A549 treated with ZK216348 at 1 μM for 4 hours (cell line): ENCODE measurements at places on chromosomes 11 and 22. TPM values are rescaled to one million over a fixed set of nuclear protein-coding genes. Genes with fewer than 3 reads are reported as not detected.

ATP5MG gene
- 180 to 218 TPM (median 190 TPM) in 5 replicates for total RNA-seq

C11orf16 gene
- total RNA-seq, result not detected in 5 replicates

ANKRD13D gene
- 16.2 to 30.1 TPM (median 24.8 TPM) in 5 replicates for total RNA-seq

KCNK7 gene
- 0.22 to 2.3 TPM (median 0.94 TPM) in 4 of 5 replicates, not detected in the other for total RNA-seq

CD3G gene
- total RNA-seq, result not detected in 5 replicates

GP1BB gene
- 0.47 to 2.0 TPM (median 1.5 TPM) in 5 replicates for total RNA-seq

MMP27 gene
- total RNA-seq, result not detected in 5 replicates

APOL5 gene
- not detected in 5 replicates for total RNA-seq

ANO1 gene
- total RNA-seq, result 1.4 to 3.0 TPM (median 1.7 TPM) in 5 replicates

DDI1 gene
- total RNA-seq, result not detected in 5 replicates

POLR2F gene
- 121 to 152 TPM (median 142 TPM) in 5 replicates for total RNA-seq

MUC2 gene
- 0.26 to 0.59 TPM (median 0.36 TPM) in 5 replicates for total RNA-seq

DGCR2 gene
- total RNA-seq, result 16.0 to 24.5 TPM (median 20.6 TPM) in 5 replicates

FZD4 gene
- total RNA-seq, result 0.87 to 1.4 TPM (median 1.3 TPM) in 5 replicates

HSPB2 gene
- total RNA-seq, result not detected in 5 replicates

C1QTNF4 gene
- total RNA-seq, result 0.23 TPM in 1 of 5 replicates, not detected in the others

CHST1 gene
- 1.3 to 1.9 TPM (median 1.6 TPM) in 5 replicates for total RNA-seq
